ENCODE measurements at places on chromosomes 12 and 14.

DNA sequence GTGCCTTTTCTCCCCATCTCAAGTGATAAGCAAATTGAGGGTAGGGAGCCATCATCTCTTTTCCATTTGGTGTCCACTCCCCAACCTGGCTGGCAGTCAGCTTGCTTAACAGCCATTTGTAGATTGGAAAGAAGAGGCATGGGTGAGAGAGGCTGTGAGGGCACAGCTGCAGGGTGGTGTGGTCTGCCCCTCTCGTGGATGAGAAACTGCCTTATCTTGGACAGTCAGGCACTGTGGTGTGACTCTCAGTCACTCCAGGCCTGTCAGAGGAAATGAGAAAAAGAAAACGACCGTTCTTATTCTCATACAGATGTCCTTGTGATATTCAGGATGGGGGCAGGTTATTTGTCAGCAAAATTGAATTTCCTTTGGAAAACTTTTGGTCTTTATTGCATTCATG, 65.1 kb upstream of the SRSF5 start:
- no peak for DNase-seq

GRCh38 chr14:96139879-96140278, 64.8 kb upstream of the BDKRB2 start:
- DNase-seq: no peak

GRCh38 chr12:115762936-115763335, 514.6 kb downstream of the MED13L start:
- no peak for DNase-seq

GRCh38 chr14:38931969-38932652, 170.9 kb downstream of the SEC23A start:
- no peak for DNase-seq

DNA sequence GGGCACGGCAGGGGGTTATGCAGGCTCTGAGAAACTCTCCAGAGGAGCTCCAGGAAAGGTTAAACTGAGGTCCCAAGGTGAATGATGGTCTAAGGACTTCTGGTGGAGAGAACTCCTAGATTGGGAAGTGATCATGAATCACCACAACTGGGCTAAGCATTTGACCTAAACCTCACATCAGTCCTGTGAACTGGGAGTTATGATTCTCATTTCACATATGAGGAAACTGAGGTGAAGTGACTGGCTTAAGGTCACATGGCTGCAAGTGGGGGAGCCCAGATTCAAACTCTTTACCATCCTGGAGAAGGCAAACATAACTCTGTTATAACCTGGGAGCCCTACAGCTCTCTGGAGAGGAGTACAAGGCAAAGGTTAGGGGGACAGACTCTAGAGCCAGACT, 4.2 kb downstream of the RARG start:
- no peak for DNase-seq

Data from iPS DF 6.9 (cell line).